Nephron progenitor cell (in vitro differentiated cells): ENCODE measurements at places on chromosomes 7 and 10.

DNA sequence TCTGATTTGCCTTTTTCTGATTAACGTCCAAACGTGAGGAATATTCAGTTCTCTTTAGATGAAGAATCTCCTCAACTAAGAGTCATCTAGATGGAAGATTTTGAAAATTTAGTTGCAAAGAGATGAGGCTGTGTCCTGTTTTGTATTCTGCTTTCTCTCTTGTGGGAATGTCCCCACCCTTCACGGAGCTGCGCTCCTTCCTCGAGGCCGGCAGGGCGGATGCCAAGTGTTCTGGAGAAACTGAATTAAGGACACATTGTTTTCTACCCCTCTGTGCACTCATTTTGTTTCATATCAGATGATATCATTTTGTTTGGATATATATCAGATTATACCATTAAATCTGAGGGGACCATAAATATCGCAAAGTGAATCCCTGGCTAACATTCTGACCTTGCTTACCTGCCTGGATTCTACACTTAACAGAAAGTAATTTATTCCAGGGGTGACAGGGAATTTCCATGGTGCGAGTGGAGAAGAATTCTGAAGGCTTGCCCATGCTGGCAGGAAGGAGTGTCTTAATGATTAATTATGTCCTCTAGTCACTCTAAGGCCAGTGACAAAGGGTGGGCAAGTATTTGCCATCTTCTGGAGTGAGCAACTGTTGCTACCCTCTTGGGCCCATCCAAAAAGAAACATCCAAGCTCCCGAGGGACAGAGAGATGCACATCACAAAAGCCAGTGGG lies 47.9 kb upstream of the IGFBP3 start:
- no peak for DNase-seq

DNA sequence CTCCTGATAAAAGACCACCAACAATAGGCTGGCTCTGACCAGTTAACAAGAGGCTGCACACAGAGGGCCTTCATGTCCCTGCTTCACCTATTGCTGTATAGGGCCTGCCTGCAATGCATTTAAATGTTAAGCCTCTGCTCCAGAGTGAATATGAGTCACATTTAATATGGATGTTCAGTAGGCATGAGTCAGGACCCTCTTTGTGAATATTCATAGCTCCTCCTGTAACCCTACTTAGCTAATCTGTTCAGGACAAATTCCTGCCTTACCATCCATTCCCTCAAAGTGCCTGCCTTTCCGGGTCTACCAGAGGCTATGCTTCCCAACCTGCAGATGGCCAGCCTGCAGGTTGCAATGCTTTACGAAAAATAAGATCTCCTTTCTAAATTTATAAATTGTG lies 32.5 kb downstream of the ARHGAP22 start:
- no peak for DNase-seq

- no peak for DNase-seq
Observed at GRCh38 chr10:123109466-123109865, 26.3 kb upstream of the HMX3 start.

DNA sequence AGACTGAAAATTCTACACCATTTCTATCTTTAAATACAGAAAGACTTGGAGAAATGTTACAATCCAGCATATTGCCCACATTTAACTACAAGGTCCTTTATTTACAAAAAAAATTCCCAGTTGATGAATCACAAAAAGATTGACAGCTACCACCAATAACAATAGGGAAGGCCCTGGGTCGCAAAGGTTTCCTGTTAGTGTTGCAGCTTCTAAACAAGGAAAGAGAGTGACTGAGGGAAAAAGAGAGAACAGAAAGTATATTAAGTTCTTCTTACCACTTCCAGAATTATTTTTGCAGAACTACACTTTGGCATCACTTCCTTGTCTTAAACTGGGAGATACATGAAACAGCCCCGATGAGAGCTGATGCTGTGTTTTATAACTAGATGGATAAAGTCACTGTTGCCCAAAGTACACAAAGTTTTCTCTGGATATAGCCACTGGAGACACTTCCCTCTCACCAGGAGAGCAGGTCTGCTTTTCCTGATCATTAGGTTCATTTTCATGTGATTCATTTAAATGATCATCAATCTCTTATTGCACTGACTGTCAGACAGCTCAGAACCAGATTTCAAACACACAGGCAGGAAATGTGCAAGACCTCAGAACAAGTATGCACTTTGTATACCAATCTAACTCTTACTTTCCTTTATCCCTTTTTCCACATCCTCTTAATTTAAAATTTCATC lies 57.0 kb downstream of the SHTN1 start:
- DNase-seq = no peak

DNA sequence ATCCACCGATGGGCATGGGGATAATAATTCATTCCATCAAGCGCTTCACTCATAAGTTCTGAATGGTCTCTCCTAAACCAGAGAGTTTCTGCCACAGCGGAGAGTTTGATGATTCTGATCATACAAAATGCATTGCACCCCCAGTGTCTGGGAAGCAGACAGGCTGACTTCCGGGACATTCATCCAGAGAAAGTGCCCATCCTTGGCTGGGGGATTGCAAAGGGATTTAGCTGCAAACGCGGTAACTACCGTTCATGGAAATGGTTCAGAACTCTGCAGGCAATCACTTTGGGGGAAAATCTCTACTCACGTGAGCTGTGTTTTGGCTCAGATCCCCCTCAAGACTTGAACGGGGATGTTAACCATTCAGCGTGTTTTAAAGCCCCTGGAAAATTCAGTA lies 33.4 kb upstream of the CALN1 start:
- no peak for DNase-seq

DNA sequence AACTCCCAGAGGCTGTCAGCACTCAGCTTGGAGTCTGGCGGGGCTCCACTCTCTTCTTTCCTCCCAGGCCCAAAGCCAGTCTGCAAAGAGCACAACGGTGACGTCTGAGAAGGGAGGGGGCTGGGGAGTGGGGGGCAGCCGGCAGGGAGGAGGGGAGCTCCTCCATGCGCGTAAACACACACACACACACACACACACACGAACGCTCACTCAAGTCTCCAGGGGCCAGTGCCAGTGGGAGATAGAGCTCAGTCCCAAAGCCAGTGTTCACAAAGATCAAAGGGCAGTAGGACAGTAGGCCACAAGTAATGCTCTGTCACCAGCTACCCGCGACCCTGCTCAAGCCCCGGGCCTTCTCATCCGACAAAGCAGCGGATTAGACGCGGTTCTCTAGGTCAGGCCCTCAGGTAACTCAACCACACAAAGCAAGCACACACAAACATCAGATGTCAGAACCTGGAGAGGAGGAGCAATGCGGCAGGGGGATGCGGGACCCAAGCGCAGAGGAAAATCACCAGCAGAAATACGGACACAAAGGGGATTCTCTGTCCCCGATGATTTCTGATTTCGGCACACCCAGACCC lies 19.9 kb downstream of the TCAF1 start:
- DNase-seq = peak; percentile 70

DNA sequence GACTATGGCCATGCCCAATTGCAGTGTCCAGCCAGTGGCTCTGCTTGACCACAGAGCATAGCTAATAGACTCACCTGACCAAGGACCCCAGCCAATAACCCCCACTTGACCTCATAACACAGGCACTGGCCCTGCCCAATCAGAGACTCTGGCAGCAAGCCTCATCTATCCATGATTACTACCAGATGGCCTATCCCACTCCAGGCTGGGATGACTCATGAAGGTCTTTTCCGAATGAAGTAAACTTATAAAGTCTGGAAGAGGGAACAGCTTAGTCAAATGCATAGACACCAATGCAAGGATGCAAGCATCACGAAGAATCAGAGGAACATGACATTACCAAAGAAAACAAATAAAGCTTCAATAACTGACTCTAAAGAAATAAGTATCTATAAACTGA lies 141.4 kb downstream of the TMEM168 start:
- DNase-seq = no peak

DNA sequence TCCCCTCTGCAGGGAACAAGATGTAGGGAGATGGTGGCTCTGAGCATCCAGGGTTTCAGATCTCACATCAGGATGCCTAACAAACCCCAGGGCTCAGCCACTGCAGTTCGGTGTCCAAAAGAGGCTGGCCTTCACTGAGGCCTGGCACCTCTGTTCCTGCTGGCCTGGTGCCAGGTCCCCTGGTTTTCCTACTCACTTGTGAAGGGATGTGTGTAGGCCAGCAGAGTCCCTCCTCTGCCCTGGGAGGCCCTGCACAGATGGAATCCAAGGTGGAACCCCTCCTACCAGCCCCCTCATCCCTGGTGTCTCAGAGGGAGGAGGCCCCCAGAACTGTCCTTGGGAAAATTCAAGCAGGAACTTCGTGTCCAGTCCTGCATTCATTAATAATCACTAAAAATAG lies 260.6 kb downstream of the CCSER2 start:
- DNase-seq = no peak

DNA sequence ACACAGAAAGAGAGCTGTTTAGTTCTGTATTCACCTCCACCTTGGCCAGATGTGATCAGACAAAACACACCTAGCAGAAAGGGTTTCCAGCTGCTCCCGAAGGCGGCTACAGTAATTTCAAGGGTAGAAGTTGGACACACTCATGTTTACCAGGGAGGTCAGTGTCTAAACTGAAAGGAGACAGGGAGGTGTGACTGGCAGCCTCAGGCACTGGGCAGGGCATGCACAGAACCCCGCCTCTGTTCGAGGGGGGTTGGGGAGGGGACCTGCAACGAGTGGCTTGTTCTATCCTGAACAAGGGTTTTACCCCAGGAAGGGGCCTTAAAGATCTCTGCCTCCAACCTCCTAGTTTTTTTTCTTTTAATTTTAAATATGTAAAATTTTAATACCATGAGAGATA lies 49.6 kb downstream of the BPGM start:
- DNase-seq = no peak

- no peak for DNase-seq
Observed at GRCh38 chr7:32145911-32146310, 75.7 kb upstream of the PDE1C start.

- DNase-seq = no peak
Observed at GRCh38 chr10:104049504-104050250, 36.0 kb downstream of the COL17A1 start.

DNA sequence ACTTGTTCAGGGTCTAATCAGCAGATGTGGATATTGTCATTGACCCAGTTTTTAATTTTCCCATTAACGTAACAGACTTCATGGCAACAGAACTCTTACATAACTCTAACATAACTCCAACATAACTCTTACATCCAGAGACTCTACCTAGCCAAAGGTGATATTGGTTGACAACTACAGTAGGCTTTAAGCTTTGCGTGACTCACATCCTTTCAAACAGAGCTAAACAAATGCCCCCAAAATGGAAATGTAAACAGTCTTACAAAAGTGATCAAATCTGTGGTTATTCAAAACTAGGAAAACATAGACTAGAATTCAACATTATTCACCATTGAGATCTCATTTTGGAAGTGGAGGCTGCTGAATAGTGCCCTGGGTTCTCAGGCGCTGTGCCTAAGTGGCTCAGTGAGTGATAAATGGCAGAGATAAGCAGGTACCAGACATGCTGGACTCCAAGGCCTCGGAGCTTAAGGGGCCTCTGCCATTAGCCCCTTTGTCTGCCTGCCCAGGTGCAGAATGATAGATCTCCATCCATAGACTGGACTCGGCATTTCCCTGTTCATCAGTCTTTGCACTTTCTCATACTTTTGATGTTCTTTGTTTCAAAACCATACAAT lies 34.3 kb upstream of the BTBD16 start:
- DNase-seq = no peak

DNA sequence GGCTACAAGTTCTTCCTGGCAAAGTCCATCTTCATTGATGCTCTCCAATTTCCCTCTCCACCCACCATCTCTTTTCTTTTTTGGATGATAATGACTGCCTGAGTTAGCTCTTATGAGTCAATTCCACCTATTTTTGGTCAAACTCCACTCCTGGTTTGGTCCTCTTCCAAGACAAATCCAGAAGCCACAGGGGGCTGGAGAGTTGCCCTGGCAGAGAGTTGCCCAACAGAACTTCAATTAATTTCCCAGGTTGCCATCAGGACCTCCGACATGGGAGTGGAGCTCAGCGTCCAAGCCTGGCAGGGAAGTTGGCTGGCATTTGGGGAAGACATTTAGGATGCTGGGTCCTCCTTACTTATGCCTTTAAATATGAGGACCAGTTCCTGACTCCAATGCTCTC lies 29.2 kb upstream of the KCNMA1 start:
- no peak for DNase-seq

DNA sequence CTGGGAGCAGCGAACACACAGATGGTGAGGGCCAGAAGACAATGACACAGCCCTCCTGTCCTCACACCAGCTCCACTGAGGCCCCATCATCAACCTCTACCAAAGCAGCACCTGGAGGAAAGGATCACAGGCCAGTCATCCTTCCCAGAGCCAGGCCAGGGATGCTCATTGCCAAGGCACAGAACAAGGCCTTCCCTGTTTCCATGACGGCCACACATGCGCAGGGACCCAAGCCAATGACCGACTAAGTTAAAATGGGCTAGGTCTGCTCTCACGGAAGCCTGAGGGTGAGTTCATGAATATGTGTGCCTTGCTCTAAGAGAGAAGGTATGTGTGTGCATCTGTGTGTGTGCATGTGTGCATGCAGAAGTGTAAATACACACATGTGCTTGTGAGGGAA lies 39.6 kb downstream of the COBL start:
- no peak for DNase-seq

GRCh38 chr7:143458263-143458662 lies 15.0 kb downstream of the TAS2R60 start:
- no peak for DNase-seq

GRCh38 chr10:11876805-11877590 lies 53.8 kb downstream of the PROSER2 start:
- no peak for DNase-seq

DNA sequence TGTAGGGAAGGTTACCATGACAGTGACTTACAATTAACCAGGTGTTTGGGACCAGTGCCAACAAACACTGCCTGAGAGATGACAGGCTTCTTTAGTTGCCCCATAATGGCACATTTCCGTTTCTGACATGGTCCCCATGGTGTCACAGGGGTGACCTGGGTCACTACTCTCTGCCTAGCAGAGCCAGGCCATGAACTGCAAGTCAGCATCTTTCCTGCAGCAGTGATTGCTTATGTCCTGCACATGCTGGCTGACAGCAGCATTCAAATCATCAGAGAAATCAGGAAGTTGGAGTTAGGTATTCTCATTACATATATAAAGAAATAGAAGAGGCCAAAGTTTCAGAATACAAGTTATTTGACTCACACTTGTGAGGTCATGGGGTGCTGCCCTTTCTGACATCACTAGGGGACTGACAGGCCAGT lies 47.1 kb upstream of the ZNRF2 start:
- DNase-seq = no peak

DNA sequence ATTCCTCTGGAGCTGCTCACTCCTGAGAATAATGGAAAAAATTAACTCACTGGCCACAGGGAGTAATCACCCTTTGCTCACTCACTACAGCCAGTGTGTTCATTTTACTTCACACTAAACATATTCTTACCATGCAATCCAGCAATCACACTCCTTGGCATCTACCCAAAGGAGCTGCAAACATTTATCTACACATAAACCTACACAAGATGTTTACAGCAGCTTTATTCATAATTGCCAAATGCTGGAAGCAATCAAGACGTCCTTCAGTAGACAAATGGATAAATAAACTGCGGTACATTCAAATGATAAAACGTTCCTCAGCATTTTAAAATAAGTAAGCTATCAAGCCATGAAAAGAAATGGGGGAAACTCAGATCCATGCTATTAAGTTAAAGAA lies 34.2 kb upstream of the POM121L12 start:
- no peak for DNase-seq
